ENCODE measurements at places on chromosomes 2 and 18.

GRCh38 chr18:36392979-36393287 is 95.4 kb downstream of the FHOD3 start:
- no peak for DNase-seq

GRCh38 chr2:11073776-11074175 is 81.5 kb upstream of the SLC66A3 start:
- DNase-seq, result no peak

GRCh38 chr2:101041413-101041812 is 39.3 kb downstream of the RPL31 start:
- DNase-seq, result no peak

DNA sequence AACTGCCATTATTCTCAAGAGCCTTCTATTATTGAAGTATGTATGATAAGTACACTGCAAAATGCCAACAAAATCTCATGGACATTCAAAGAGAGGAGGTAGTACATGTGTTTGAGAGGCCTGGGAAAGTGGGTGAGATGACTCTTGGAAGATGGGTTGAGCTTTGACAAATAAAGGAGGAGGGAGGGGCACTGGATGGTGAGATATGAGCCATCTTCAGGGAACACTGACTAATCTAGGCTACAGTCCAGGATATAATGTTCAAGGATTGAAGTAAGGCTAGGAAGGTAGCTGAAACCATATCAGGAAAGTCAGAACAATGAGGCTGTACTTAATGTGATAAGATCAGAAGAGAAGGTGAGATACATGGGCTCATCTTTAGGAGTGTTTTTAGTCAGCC is 559.7 kb downstream of the ZEB2 start:
- DNase-seq, result no peak

DNA sequence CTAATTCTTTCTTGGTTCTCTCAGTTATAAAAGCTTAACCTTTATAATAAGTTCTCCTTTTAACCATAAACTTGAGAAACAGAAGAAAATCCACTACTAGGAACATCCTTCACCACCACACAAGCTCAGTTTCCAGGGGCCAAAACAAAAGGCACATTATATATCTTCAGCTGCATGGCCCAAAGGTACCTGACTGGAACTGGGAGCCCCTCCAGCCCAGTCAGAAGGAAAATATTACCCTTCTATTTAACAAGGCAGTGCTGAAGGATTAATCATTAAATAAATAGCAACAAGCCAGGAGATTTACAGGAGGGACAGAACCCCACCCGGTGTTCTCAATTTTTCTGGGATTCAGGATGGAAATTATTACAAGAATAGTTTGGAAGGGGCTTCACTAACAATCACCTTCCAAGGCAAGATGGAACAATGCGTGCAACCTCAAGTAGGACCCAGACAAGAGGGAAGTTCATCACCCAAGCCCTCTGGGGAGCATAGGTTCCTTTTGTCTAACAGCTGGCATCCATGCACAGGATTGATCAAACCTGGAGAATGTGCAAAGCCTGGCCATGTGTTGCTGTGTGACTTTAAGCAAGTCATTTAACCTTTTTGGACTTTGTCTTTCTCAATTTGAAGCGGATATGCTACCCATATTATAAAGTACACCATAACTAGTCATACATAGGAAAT is 159.6 kb upstream of the SETBP1 start:
- DNase-seq, result no peak

DNA sequence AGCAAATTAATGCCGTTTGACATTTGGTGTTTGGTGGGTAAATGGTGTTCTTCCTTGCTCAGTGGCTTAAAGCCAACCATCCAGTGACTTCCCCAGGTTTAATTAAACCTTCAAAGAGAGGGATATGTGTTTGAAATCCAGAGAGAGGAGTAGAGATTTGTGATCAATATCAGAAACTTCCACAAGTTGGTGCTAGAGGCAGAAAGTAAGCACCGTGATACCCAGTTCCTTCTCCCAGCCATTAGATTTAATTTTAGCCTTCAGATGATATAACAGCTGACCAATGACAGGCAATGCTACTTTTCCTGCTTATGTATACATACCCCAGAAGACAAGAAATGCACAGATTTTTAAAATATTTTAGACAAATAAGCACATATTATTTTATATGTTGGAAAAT is 398.5 kb downstream of the CDH2 start:
- no peak for DNase-seq

GRCh38 chr2:212028798-212029394 is 509.7 kb downstream of the ERBB4 start:
- DNase-seq, result no peak

DNA sequence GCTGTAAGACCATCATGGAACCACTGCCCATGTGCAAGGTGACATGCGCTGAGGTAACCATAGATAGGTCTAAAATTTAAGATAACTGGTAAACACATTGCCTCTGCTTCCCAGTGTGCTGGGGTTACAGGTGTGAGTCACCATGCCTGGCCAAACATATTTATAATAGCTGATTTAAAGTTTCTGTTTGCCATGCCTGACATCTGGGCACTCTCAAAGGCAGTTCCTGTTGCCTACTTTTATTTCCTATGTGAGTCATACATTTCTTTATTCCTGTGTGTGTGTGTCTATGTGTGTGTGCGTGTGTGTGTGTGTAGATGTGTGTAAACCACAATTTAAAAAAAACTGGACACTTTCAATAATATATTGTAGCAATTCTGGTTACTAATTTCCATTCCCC is 415.2 kb upstream of the NETO1 start:
- no peak for DNase-seq

DNA sequence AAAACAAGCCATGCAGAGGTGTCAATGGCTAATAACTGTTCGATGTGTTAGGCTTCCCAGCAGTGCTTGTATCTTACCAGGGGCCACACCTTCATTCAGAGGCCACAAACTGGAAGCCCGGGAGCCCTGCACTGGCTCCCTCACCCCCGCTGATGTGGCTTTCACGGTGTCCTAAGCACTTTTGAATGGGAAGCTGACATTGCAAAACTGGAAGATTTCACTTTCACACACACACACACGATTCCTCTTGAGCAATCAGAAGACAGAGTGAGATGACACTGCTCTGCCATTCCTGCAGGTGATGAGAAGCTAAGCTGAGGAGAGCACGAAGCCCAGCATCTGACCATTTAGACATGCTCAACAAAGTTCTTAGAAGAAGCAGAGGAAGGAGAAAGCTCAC is 8.6 kb upstream of the ZNF407 start:
- DNase-seq, result no peak

DNA sequence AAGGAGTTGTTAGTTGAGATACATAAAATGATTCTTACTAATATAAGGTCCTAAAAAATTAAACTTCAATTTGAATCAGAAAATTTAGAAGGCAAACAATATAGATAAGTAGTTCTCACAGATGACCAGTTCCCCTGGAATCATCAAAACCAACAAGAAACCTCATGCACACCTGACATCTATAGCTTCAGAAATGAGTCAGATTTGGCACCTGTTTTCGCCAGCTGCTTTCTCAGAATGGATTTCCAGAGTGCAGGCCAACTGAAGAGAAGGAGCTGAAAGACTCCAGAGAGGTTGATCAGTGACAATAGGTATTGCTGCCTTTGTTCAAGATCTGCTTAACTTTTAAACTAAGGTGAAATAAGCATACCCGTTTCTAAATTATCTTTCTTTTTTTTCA is 192.4 kb downstream of the RDH14 start:
- no peak for DNase-seq

DNA sequence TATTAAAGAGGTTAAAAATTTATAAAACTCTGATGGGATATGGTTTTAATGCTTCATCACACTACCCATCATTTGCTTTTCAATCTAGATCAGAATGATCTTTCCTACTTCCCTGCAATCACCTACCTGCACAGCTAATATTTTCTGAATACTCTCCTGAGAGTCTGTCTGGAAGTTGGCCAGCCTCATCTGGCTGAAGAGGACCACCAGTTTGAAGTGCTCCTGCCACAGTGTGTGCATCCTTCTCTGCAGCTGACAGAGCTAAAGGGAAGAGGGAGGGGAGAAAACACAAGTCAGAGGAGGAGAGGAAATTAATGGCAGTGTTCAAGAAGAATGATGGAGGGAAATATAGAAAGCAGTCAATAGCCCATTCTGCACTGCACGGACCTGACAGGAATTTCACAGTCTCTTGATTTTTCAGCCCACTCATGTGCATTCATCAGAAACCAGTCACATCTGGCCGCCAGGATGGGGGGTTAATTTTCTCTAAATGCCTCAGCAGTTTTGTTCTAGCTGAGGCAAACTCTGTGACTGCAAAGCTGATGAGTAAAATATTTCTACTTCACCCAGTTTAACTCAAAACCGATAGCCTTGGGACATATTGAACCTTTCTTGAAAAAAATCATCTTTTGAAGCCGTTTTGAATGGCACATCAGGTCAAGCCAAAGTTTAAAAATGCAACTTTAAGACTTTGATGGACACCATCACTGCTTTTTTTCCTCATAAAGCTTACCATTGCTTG is 201.8 kb upstream of the KLHL14 start:
- DNase-seq, result no peak

GRCh38 chr18:51226068-51226467 is 28.6 kb upstream of the MEX3C start:
- DNase-seq, result no peak

DNA sequence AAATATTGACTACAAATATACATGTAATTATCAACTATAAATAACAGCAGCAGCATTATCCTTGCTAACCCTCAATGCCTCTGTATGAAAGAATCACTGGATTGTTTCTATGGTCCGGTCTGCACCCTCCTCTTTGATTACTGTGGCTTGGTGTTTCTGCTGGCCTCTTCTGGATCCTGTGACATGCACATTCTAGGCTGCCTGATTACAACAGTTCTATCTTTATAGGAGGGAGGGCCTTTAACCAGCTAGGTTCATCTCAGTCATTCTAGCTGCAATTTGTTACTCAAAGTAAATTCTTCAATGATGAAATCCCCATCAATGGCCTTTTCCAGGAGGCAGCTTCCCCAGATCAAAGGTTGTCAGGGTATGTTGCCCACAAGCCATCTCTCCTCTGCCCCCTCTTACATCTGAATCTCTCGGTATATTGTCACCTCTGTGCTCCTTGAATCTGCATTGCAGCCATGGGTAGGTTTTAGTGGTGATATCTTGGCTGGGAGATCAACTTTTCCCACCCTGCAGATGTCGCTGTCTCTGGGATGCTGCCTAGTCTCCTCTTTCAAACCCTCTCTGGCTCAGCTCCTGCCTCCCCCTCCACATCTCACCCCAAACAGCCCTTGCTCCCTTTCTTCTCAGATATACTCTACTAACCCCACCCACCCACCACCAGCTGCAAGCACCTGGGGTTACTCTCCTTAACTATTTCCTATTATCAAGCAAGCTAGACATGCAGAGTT is 106.2 kb upstream of the BZW1 start:
- no peak for DNase-seq

GRCh38 chr18:62625019-62625418 is 90.3 kb upstream of the PHLPP1 start:
- no peak for DNase-seq

GRCh38 chr2:200479692-200480265 is 30.1 kb downstream of the KCTD18 start:
- DNase-seq, result no peak

DNA sequence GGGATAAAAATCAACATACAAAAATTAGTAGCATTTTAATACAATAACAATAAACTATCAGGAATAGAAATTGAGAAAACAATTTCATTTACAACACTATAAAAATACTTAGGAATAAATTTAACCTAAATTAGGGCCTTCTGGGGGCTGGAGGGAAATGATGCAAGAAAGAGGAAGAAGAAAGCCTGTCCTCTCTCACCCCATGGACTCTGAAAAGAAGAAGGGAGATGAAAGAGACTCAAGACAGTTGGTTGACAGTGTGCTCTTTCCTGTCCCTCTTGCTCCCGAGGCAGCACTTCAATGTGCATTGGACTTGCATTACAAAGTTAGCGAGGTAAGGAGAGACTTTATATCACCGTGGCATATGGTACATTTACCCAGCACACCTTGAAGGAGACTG is 88.5 kb downstream of the VAPA start:
- DNase-seq, result no peak

- no peak for DNase-seq
These were observed 830 bp downstream of the CYB5A start for GRCh38 chr18:74290794-74291471.

DNA sequence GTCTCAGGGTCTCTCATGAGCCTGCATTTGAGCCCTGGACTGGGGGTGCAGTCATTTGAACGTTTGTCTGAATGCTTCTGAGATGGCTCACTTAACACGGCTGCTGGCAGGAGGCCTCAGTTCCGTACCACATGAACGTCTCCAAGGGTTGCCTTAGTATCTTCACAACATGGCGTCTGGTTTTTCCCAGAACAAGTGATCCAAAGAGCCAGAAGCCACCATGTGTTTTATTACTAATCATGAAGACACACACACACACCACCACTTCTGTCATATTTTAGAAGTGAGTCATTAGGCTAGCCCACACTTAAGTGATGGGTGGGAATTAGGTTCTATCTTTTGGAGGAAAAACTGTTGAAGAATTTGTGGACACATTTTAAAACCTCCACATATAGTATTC is 15.0 kb upstream of the MYO1B start:
- no peak for DNase-seq

GRCh38 chr18:77088963-77089722 is 43.4 kb downstream of the MBP start:
- no peak for DNase-seq

GRCh38 chr2:48048476-48049171 is 142.3 kb upstream of the FBXO11 start:
- no peak for DNase-seq

GRCh38 chr18:26862084-26862483 is 3.4 kb downstream of the AQP4 start:
- DNase-seq, result no peak

DNA sequence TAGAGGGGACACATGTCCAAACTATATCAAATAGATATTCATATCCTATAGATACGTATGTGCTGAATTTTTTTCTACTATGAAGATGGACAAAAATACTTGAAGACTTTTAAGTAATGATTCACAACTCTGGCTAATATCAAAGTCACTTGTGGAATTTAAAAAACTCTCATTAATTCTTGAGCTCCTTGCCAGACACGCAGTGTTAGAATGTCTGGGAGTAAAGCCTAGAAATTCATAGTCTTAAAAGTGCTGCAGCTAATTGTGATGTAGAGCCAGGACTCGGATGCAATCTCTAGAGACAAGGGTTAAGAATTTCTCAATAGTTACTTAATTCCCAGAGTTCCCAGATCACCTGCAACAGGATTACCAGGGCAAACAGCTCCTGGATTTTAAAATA is 107.4 kb downstream of the ARL6IP6 start:
- no peak for DNase-seq

DNA sequence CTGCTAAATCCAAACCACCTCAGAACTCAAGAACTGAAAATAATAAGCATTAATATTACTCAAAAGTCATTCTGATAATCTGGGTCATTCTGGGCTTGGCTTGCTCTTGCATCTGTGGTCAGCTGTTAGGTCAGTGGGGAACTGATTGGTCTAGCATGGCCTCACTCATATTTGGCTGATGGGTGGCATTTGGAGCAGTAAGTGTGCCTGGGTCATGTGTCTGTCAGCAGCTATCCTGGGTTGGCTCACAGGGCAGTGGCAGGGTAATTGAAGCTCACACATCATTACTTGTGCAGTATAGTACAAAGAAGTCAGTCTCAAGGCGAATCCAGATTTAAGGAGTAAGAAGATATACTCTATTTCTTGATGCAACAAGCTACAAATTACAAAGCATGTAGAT is 9.6 kb downstream of the RPL37A start:
- no peak for DNase-seq

Measured in stimulated activated CD4-positive, alpha-beta T cell treated with anti-CD3 and anti-CD28 coated beads, TNF-alpha, amount 100 ng/mL, for 1 hour (primary cell).